ENCODE measurements at places on chromosomes 1 and 21. TPM values are rescaled to one million over a fixed set of nuclear protein-coding genes. Genes with fewer than 3 reads are reported as not detected.
A peak's percentile ranks its signal among the peaks of the same experiment; 100 is the strongest.

DNA sequence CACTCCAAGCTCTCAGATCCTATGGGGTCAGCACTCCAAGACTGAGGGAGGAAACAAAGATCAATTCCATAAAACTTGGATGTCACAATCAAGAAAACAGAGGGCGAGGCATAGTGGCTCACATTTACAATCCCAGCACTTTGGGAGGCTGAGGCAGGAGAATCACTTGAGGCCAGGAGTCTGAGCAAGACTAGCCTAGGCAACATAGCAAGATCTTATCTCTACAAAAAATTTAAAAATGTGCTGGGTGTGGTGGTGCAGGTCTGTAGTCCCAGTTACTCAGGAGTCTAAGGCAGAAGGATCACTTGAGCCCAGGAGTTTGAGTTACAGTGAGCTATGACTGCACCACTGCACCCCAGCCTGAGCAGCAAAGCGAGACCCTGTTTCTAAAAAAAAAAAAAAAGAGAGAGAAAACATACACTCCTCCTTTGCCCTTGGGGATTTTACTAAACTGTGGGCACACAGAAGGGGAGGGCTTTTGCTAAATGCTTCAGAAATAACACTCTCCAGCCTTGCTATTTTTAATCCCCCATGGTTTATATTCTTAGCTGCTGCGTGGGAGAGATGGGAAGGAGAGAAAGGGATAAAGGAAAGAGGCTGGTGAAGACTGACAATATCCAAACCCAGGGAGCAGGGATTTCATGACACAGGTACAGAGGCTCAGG lies 18.1 kb downstream of the ARHGEF2 start:
- no peak for DNase-seq

GRCh38 chr1:111894497-111894896 lies 95.0 kb downstream of the KCND3 start:
- no peak for DNase-seq

DNA sequence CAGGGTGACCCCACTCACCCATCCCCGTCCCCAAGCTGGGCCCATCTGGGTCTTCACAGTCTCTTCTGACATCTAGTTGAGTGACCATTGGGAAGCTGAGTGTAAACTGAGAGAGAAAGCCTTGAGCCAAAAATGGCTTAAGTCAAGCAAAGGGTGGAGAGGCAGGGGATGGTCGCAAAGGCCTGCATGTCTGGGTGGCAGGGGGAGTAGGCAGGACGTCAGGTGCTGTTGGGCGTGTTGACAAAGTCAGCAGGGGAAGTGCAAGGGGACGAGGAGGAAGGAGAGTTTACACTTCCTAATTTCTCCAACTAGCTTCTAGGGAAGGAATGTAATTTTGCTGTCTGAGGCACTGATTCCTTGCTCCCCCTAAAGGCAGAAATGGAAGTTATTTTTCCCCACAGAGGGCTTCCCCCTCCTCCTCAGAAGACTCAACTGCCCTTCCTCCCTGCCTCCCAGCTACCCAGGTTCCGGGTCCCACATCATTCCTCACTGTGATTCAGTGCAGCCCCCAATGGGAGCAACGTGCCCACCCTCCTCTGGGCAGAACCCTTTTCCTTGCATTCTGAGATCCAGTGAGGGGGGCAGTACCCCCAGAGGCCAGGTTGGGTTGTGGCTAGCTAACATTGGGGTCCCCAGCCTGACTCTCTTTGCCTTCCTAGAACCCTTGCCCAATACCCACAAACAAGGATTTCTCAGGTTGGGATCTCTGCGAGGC lies 1.2 kb upstream of the ADORA1 start:
- no peak for DNase-seq

- no peak for DNase-seq
Measured at GRCh38 chr1:47401761-47402160, 14.3 kb upstream of the FOXE3 start.

GRCh38 chr1:11643782-11644181 lies 10.4 kb downstream of the FBXO2 start:
- DNase-seq = no peak

DNA sequence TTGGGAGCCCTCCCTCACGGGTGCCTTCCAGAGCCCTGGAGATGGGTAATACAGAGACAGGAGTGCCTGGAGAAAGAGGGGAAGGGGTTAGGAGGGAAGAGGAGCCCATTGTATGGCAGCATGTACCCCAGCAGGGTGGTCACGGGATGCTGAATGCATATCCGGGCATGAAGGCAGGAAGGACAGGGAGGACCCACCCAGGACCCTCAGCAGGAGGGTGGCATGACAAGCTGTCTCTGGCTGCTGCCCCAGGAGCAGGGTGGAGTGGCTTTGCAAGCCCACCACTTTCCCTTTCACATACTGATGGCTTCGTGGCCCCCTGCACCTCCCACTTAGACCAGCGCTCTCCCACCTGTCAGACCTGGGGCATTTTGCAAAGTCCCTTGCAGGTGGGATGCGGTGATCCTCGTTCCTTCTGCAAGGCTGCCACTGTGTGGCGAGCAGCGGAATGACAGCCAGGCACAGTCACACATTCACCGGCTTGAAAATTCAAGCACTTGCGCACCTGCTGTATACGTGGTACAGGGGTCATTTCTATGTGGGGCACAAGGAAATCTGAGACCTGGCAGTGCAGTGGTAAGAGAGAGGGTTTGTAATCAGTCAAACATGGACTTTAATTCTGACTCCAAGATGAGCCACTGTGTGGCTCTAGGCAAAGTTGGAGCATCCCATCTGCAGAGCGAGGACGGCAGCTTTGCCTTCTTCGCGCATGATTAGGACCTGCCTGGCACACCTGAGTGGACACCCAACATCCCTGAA lies 53.2 kb upstream of the TMEM51 start:
- no peak for DNase-seq

GRCh38 chr1:101257500-101258325 lies 20.9 kb downstream of the S1PR1 start:
- DNase-seq = no peak

GRCh38 chr1:38929054-38929453 lies 12.6 kb downstream of the RHBDL2 start:
- no peak for DNase-seq

DNA sequence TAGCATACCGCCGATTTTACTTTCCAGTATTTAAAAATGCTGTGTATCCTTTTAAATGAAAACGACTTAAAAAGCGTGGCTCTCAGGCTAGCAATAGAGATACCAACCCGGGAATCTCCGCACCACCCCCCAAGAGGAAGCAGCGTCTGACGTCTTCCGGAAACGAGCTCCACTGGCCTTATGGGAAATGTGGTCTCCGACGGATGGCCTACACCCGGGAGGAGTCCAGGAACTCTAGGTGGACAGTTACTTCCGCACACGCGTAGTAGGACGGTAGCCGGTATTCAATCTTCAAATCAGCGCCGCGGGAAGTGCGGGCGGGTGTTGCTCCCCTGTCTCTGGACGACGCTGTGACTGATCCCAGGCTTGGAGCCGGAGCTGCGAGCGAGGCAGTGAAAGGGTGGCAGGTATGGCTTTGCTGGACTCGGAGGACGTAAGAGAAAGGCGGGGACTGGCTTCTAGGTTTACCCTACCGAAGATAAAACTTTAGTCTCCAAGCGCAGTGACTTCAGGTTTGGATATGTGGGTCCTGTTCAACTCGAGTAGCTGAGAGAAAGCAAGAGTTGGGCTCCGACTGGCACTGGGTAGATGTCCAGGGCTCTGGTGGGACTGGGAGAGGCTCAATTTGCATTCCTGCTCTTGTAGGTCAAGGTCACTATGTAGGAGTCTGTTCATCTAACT lies at the start of gene ZNF684:
Gene ZNF684 (plus strand): TSS at position 257 of the 681 bp plus-strand sequence. CDS start 1,530 bp downstream, outside the sequence.
- DNase-seq = peak; percentile 89

- DNase-seq = no peak
Measured at GRCh38 chr1:26102119-26102518, 9.5 kb upstream of the PDIK1L start.

- DNase-seq = no peak
Measured at GRCh38 chr1:43077273-43077672, 94.8 kb downstream of the EBNA1BP2 start.

DNA sequence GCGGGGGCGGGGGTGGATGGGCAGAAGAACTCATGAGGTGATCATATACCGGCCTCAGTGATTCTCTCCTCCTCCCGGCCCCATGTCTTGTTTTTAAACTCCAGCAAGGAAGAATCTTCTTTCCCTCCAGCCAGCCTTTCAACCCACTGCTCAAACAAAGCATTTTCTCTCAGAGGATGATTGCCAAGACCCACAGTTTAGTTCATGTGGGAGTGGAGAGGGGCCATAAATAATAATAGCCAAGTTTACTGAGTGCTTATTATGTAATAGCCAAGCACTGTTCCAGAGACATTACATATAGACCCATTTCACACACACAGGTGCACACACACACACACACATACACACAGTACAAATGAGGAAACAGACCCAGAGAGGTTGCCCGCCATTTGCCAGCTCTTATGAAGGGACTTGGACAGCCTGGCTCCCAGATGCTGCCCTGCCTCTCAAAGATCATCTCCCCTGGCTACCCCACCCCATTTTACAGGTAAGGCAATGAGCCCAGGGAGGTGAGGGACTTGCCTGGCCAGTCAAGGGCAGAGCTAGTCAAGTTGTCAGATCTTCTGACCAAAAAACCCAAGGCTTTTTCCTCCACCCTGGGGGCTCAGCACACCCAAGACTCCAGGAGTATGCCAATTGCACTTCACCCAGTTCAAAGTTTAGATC lies 18.0 kb upstream of the BCAR3 start:
- no peak for DNase-seq

- no peak for DNase-seq
Measured at GRCh38 chr21:39125752-39126485, 57.3 kb downstream of the PSMG1 start.

DNA sequence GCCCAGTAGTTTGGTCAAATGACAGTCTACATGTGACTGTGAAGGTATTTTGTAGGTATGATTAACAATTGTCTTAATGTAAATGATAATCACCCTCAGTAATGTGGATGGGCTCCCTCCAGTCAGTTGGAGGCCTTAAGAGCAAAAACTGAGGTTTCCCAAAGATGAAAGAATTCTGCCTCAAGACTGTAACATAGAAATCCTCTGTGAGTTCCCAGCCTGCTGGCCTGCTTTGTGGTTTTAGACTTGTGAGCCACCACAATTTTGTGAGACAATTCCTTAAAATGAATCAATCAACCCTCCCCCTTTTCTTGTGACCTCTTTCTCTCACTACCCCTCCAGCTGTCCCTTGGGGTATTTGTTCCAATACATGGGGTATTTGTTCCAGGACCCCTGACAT lies 226.4 kb upstream of the DPYD start:
- no peak for DNase-seq

DNA sequence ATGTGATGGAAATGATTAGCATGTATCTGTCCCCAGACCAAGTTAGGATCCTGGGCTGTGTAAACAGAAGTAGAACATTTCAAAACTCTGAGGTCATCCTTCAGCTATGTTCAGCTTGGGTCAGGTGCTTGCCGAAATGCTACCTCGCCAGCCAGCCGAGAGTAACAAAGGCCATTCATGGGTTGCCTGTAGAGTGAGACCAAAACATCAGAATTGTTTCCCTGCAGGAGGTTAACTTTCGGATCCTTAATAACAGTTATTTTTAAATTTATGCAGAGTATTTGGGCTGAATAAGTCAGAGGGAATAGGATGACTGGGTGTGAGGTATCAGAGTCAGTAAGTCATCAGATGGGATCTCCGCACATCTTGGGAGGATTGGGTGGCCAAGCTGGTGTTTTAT lies 35.6 kb downstream of the SMYD2 start:
- DNase-seq = no peak

- no peak for DNase-seq
Measured at GRCh38 chr1:81547912-81548303, 252.8 kb upstream of the ADGRL2 start.

DNA sequence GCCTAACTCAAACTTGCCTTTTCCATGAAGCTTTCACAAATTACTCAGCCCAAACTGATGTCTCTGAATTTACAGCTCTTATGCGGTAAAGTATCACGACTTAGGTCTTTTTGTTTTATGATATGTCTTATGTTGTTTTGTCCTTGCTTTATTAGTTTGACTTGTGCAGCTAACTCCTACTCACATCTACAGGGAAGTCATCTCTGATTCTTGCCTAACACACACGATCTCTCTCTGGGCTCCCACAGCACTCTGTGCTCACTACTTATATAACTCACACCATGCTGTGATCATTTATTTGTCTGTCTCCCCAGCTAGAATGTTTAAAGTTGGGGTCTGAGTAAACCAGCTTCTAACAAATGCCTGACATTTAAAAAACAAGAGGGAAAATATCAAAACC lies 9.3 kb upstream of the PI4KB start:
- DNase-seq = no peak

GRCh38 chr1:163706915-163707314 lies 385.2 kb downstream of the NUF2 start:
- no peak for DNase-seq

- no peak for DNase-seq
Measured at GRCh38 chr1:22320587-22321344, 130.9 kb upstream of the ZBTB40 start.

- no peak for DNase-seq
Measured at GRCh38 chr1:205680073-205680851, at the start of gene SLC45A3. TSS of gene SLC45A3 (minus strand) at chr1:205680509. CDS start at chr1:205664656, 15,853 bp downstream.

GRCh38 chr1:219119839-219120238 lies 53.8 kb upstream of the LYPLAL1 start:
- DNase-seq = no peak

GRCh38 chr1:33097762-33098161 lies 16.8 kb downstream of the AZIN2 start:
- no peak for DNase-seq

DNA sequence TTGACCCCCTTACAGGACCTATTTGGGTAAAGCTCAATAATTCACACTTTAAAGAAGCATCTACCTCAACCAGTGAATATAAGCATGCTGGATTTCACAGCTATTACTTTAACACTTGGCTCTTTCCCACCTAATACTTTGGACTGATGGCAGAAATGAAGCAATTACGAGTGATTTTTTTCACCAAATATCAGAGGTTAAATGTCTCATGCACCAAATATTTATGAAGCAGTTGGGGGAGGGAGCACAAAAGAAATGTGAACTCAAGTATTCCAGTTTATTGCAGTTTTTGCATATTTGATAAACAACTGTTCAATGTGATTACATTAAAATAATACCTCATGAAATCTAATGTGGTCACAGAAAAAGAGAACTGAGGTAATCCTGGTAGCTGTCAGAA lies 223.6 kb downstream of the LRRC7 start:
- DNase-seq = no peak

GRCh38 chr1:30966690-30967369 lies 58.3 kb upstream of the SDC3 start:
- DNase-seq = no peak

GRCh38 chr1:116169898-116170297 lies 58.7 kb downstream of the MAB21L3 start:
- no peak for DNase-seq

DNA sequence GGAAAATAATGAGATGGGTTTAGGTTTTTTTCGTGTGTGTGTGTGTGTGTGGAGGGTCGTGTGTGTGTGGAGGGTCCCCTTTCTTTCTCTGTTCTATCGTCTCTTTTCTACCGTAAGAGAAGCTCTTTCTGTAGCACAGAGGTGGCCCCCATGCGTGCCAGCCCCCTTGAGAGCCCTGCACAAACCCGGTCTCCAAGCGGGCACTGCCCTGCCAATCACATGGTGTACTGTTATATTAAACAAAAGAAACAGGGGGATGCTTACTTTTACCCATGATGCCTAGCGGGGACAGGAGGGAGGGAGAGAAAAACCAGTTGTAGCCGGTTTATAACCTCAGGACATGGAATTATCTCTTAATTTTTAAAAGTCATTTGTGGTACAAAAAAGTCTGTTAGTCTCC lies 41.0 kb downstream of the GATAD2B start:
- DNase-seq = no peak

The LRP8 gene
- total RNA-seq = 1.5 TPM

The INSRR gene
- total RNA-seq = 0.40 TPM

The FAM131C gene
- total RNA-seq = 4.5 TPM

The CRP gene
- total RNA-seq = not detected

The RNF11 gene
- 106 TPM for total RNA-seq

The DRAM2 gene
- total RNA-seq = 38.6 TPM

The DNASE2B gene
- total RNA-seq = not detected

The BTG3 gene
- 4.2 TPM for total RNA-seq

The SLC9C2 gene
- not detected for total RNA-seq
